ENCODE measurements at places on chromosomes 12 and 14. TPM values are rescaled to one million over a fixed set of nuclear protein-coding genes. Genes with fewer than 3 reads are reported as not detected.

GRCh38 chr12:79897617-79898016, 37.3 kb downstream of the PPP1R12A start:
- DNase-seq, result no peak

- no peak for DNase-seq
These were observed 159.7 kb downstream of the PAH start for GRCh38 chr12:102757154-102757881.

- DNase-seq, result no peak
These were observed 1.2 kb downstream of the AMHR2 start for GRCh38 chr12:53424626-53425514.

DNA sequence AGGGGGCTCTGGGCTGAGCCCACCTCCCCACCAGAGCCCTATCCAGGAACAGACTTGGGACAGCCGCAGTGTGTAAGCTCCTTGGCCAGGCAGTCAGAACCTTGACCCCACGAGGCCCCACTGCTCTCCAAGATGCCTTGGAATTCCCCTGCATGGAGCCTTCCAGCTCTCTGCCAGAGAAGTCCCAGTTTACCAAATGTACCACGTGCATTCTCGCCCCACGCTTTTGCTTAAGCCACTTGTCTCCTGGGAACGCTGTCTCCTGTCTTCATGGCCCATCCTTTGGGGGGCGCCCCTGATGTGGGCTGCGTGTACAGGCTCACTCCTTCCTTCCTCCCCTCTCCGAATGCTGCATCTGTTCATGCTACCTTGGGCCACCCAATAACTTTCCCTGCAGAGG, 7.9 kb downstream of the FAIM2 start:
- no peak for DNase-seq

DNA sequence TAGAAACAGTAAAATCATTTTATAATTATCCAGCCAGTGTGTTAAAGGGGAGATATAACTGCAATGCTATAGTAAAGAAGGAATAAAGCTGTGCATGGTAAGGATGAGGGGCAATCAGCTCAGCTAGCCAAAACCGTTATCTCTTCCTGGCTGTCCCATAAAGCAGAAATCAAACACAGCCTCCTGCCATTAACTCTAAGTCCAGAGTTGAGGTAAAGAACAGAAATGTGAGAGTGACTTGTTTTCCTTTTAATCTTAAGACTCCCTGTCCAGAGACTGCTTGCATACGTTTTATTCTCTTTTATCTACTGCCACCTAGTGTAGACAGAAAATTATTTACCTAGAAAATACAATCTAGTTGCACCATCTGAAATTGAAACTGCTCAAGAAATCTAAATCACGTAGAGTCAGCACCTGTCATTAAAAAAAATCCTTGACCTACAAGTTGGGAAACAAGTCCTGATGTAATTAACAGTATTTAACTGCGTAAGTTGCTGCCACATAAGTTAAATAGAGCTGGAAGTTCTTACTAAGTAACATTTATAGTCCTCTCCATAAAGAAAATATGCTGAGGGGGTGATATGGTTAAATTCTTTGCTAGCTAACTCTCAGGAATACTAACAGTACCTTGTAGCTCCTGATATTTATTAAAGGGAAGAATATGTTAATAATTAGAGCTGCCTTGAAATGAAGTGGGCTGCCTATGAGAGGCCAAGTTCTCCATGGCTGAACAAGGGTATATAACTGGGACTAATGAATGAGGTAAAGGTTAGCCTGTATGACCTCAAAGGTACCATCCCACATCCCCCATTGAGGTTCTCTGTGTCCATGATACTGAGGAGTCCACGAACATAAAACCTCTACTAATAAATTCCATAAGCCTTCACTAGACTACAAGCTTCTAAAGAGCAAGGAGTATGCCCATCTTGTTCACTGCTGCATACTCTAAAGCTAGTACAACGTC, 62.7 kb downstream of the GALNT4 start:
- DNase-seq, result peak; percentile 59

The CCDC175 gene
- total RNA-seq, result not detected

The CLEC6A gene
- total RNA-seq, result not detected

The RBM23 gene
- total RNA-seq, result 141 TPM
